ENCODE measurements at places on chromosomes 7 and 10. TPM values are rescaled to one million over a fixed set of nuclear protein-coding genes. Genes with fewer than 3 reads are reported as not detected.
A peak's percentile ranks its signal among the peaks of the same experiment; 100 is the strongest.

GRCh38 chr10:79353000-79353406 lies 5.7 kb downstream of the PPIF start:
- DNase-seq = peak; percentile 17

GRCh38 chr7:143405173-143406001 lies 3.3 kb downstream of the EPHA1 start:
- no peak for DNase-seq

- no peak for DNase-seq
Measured at GRCh38 chr10:110493832-110494426, 3.8 kb upstream of the DUSP5 start.

DNA sequence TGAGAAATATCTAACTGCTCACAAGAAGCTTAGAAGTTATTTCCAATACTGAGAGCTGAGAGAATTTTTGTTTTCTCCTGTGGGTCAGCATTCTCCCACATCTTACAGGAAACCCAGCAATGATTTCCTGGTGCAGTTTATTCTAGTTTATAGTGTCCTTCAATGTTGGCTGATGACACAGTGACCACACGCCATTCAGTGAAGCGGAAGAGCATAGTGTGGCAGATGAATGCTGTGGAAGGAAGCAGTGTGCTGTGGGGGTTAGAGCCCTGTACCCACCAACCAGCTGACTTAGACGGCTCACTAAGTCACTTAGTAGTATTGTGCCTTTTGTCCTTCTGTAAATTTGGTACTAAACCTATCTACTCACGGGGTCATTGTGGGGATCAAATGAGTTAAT lies 1.4 kb upstream of the TMEM26 start:
- DNase-seq = no peak

GRCh38 chr7:25031432-25031831 lies 51.5 kb upstream of the OSBPL3 start:
- DNase-seq = no peak

GRCh38 chr10:28426392-28427159 lies 106.3 kb upstream of the WAC start:
- DNase-seq = no peak

DNA sequence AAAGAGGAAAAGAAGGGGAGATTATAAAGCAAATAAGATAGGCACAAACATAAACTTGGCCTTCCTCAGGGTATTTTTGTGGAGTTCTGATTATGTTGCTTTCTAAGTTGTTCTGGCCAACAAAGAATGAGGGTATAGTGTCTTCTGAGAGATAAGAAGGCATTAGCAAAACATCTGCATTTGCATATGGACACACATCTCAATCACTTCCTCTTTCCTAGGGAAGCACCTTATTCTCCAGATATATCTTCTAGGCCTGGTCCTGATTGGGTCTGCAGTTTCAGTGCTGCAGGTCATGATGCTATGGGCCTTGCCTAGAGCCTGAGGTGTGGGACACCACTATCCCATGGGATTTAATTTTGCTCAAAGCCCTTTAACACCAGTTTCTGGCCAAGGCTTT lies 308.8 kb upstream of the PHYHIPL start:
- no peak for DNase-seq

GRCh38 chr10:100004805-100005510 lies 4.8 kb downstream of the DNMBP start:
- DNase-seq = no peak

- DNase-seq = no peak
Measured at GRCh38 chr7:139744768-139745677, 32.8 kb downstream of the HIPK2 start.

DNA sequence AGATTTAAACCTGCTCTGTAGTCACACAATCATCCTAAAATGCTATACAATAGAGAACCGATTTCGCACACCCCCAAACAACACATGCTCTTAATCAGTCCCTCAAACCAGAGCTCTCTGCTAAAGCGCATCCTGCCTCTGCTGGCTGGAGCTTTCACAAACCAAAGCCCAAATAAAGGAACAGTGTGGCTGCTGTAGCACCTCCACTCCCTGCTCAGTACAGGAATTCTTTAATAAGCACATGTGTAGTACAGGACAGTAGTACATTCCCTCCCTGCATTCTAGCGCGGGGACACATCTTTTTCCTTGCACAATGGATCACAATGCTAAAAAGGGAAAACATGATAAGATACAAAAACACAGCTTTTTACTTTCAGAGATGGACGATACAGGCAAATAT lies 684.6 kb downstream of the MAGI2 start:
- no peak for DNase-seq

GRCh38 chr10:3813267-3813666 lies 28.3 kb upstream of the KLF6 start:
- no peak for DNase-seq

RELN gene
- 0.02 TPM for total RNA-seq

SPDYE9 gene
- total RNA-seq = not detected

LIPJ gene
- total RNA-seq = not detected

AGR3 gene
- total RNA-seq = not detected

PON1 gene
- total RNA-seq = 0.90 TPM

TRIM73 gene
- total RNA-seq = 2.7 TPM

NKX1-2 gene
- total RNA-seq = 15.3 TPM
